ENCODE measurements at places on chromosomes 5 and 9. TPM values are rescaled to one million over a fixed set of nuclear protein-coding genes. Genes with fewer than 3 reads are reported as not detected.

The CCNO gene
- 10.1 TPM for total RNA-seq

The SPAG8 gene
- 9.1 TPM for total RNA-seq

The PCDHB6 gene
- 6.3 TPM for total RNA-seq

The PTGES gene
- 4.5 TPM for total RNA-seq

The CNTLN gene
- total RNA-seq = 4.7 TPM
